Umbilical cord (tissue), 2 donors: ENCODE measurements at places on chromosomes 12 and 14.

- no peak for DNase-seq
Observed at GRCh38 chr12:53586745-53587144, 39.4 kb downstream of the ATF7 start.

DNA sequence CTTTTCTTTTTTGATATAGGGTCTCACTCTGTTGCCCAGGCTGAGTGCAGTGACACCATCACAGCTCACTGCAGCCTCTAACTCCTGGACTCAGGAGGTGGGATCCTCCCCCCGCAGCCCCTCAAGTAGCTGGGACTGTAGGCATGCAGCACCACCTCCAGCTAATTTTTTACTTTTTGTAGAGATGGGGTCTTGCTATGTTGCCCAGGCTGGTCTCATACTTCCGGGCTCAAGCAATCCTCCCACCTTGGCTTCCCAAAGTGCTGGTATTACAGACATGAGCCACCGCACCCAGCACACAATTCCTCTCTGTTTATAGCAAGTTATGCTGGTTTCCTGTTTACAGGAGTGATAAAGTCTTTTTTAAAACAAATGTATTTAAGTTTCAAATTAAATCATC, 39.5 kb upstream of the HIF1A start:
- DNase-seq, result no peak

GRCh38 chr12:70560671-70561070, 76.6 kb downstream of the PTPRB start:
- no peak for DNase-seq

DNA sequence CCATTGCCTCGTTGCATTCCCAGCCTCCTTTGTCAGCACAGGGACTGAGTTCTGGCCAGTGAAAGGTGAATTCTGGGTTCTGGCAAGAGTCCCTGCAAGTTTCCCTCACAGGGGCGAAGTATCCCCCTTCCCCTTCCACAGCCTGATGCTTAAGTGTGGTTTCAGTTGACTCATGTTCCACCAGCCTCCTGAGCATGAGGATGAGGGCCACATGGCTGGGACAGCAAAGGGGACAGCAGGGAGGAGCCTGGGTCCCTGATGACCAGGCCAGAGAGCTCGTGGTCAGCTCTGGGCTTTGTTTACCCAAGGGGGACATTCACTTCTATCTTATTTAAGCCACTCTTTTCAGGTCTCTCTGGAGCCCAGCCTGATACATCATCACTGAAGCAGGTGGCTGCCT, 36.5 kb downstream of the CACNA2D4 start:
- no peak for DNase-seq

GRCh38 chr12:99136516-99136915, 491.4 kb downstream of the APAF1 start:
- DNase-seq, result no peak

DNA sequence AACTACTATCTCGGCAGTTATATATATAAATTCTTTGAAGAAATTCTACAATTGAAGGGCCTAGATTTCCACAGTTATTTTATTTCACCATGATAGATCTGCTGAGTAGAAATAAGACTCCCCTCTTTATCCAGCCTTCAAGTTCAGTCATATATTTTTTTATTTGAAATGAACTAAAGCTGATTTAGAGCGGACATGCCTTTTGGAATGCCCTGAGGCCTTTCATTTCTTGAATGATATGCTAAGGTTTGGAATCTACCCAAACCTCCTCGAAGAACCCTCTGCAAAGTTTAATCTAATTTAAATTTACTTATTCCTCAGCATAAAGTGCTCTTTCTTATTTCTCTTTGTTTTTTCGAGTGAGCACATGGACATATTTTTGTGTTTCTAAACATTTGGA, 15.1 kb downstream of the SIX1 start:
- no peak for DNase-seq

DNA sequence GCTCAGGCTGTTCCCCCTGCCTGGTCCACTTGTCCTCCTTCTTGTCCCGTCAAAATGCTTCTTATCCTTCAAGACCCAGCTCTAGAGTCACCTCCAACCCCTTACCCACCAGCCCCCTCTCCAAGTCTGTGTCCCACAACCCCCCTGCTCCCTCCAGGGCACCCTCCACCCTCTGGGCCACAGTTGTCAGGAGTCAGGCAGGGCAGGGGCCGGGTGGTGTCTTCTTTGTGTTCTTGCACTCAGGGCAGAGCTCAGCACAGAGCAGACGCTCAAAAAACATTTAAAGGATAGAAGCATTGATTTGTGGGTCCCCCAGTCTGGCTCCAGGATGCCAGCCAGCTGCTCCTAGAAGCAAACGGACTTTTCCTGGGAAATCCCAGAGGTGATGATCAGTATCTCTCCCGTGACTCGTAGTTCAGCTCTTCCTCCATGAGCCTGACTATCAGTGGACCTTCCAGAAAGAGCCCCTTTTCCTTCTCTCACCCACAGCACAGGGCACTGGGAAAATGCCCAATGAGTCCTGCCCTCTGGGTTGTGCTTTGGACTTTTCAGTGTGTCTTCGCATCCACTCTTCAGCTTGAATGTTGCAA, 17.2 kb upstream of the BDKRB1 start:
- no peak for DNase-seq

DNA sequence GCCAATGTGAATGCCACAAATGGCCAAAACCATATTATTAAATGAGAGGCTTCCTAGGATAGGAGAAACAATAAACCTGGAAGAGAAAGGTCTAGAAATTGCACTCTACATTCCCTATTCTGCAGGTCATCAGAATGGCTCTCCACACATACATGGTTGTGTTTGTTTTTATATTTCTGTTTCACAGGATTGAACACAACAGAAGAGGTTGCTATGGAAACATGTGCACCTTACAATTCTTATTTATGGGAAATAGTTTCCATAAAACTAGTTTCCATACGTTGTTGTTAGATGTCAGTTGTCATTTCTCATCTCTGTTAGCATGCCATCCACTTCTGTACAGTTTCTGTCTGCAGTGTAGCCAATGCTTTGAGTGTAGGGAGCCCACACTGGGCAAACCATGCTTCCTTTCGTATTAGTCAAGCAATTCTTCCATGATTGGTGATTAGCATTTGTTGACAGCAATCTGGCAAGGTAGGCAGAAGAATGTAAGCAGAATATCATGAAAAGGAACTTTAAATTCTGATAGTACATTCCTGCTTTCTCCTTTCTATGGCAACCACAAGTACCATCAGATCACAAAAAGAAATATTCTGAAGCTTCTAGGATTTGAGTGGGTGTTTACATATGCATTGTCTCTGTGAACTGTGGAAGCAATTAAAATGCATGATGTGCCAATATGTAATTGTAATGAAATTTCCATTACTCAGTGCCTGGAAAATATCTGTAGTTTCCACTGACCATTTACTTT, 141.6 kb upstream of the AVPR1A start:
- DNase-seq, result no peak

DNA sequence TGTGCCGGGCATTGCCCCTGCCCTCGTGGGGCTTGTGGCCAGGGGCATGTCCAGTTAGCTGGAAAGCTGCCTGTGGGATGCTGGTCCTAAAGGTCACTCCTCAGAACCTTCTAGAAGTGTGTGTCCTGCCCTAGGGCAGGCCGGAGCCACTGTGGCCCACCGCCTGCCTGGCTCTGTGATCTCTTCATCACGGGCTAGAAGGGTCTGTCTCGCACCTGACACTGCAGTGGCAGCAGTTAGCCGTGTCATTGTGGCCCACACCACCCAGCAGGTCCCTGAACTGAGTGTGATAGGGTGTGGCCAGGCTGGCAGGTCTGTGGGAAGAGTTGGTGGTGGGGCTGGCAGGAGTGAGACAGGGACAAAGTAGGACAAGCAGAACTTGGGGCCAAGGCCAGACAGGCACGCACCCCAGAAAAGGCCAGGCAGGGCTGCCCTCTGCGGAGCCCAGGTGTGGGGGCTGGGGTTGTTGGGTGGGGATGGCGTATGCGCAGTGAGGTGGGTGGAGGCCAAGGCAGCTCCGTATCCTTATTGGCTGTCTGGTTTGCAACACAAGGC, 41.2 kb downstream of the ADGRD1 start:
- no peak for DNase-seq

GRCh38 chr12:119749666-119750065, 81.7 kb downstream of the PRKAB1 start:
- DNase-seq, result peak; percentile 87

DNA sequence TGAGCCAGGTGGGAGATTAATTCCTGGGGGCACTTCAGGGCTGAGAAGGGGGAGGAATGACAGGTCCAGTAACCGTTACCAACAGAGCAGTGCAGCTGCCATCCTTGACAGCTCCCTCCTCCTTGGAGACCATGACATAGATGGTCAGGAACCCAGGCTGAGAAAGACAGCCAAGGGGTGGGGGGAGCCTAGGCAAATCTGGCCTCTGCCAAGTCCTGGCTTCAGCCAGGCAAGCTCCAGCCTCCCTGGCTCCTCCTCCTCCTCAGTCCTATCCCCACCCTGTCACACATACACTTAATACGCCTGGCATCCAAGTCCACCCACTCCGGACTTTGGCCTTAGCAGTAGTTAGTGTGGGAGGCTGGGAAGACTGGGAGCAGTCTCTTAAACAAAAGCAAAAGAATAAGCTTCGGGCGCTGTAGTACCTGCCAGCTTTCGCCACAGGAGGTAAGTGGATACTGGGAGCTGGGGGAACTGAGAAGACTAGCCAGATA, at the start of gene RDH5:
Gene RDH5 (plus strand): TSS at position 323 of the 494 bp plus-strand sequence. CDS start 792 bp downstream, outside the sequence.
- peak; percentile 73 for DNase-seq

DNA sequence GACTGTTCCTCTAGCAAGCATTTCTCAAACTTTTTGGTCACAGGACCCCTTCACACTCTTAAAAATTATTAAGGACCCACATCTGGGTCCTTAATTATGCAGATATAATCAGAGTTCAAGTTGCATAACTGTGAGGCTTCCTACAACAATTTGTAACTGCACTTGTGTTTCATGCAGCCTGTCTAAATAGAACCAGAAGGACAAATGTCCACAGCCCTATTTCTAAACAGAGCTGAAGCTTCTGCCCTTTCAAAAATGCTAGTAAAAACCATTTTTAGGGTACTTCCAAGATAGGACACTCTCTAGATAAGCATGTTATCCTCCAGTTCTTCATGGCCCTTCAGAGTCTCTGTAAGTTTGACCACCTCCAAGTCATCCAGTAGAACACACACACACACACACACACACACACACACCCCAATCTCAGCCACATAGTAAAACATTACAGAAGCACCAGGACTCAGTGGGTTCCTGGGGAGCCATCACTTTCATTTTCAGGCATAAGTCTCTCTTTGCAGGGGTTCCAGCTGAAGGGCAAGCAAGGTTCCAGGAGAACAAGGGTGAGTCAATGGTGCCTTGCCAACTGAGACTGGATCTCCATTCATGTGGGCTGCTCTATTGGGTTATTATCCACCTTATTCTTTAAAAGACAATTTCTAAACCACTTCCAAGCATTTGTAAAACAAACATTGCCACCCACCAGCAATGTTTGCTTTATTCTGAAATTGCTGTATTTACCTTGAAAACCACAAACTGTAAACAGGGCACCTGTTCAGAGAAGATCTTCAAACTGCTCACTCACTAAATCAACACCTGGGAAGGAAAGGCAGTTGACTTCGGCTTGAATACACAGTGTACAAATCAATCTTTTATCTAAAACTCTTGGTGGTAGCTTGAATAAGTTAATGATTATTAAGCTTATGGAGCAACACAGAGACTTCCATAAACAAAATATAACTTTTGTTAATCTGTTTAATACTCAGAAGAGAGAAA, 64.1 kb downstream of the ITPR2 start:
- DNase-seq, result no peak

- DNase-seq, result peak; percentile 57
Observed at GRCh38 chr12:110689281-110690126, 589 bp upstream of the HVCN1 start.

DNA sequence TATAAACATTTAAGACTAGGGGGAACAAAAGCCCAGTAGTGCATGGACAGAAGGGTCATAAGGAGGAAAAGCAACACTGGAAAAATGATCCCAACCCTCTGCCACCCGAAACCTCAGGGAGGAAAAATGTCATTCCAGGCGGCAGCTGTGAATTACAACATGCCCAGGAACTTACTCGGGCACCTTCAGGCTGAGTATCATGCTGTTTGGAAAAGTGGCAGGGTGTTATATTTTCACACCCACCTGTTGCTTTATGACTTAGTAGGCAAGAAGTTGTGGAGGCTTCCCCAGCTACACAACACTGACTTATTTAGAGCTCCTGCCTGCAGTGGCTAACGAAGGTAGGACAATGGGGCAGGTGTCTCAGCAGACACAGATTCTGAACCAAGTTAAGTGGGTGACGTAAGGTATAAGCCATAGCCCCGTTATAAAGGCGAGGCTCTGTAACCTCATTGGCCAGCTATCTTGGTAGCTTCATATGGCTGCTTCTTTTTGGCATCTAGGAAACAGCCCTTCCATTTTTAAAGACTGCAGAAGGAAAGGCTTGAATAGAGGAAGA, 96.1 kb upstream of the IFNG-AS1 start:
- no peak for DNase-seq

DNA sequence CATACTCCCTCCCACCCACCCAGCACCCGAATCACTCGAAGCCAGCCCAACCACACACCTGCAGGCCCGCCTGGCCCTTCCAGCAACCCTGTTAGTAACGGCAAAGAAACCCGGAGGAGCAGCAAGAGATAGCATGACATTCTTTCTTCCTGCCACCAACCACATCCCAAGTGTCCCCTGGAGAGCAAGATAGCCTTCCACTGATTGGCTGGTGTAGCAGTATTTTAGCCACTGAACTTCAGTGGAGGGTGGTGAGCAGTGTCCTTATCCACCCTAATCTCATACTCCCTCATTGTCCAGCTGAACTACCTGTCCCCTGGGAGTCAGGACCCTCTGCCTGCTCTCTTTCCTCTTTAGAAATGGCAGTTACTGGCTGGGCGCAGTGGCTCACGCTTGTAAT, 769 bp upstream of the SLC39A5 start:
- no peak for DNase-seq

GRCh38 chr14:37991027-37991426, 216.7 kb upstream of the SSTR1 start:
- no peak for DNase-seq

GRCh38 chr14:73896521-73896920, 9.9 kb downstream of the ZNF410 start:
- no peak for DNase-seq

DNA sequence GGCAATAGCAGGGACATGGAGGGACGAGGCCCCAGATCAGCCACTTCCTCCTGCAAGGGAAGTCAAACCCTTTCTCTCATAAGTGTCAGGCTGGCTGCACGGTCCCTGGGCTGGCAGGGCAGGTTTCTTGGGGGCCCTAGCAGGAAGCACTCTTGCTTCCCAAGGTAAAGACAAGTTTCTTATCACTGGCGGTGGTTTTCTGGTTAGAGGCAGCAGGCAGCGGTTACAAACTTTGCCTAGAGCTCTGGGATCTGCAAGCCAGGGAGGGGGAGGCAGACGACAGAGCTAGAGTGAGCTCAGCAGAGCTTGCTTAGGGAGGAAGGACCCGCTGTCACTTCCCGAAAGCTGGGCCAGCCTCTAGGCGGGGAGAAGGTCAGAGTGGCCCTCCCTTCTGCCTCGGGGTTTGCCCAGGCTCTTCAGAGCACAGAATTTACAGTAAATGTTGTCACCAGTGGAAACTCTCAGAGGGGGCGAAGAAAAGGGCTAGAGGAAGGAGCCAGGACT, 20.4 kb downstream of the BATF start:
- DNase-seq, result peak; percentile 76

- no peak for DNase-seq
Observed at GRCh38 chr14:105487449-105487985, 831 bp downstream of the CRIP1 start.

GRCh38 chr14:95489214-95490137, 27.0 kb downstream of the SYNE3 start:
- DNase-seq, result no peak
